ENCODE measurements at places on chromosomes 3 and 15.
A peak's percentile ranks its signal among the peaks of the same experiment; 100 is the strongest.

- DNase-seq = no peak
Observed at GRCh38 chr15:25554640-25555039, 115.8 kb upstream of the UBE3A start.

DNA sequence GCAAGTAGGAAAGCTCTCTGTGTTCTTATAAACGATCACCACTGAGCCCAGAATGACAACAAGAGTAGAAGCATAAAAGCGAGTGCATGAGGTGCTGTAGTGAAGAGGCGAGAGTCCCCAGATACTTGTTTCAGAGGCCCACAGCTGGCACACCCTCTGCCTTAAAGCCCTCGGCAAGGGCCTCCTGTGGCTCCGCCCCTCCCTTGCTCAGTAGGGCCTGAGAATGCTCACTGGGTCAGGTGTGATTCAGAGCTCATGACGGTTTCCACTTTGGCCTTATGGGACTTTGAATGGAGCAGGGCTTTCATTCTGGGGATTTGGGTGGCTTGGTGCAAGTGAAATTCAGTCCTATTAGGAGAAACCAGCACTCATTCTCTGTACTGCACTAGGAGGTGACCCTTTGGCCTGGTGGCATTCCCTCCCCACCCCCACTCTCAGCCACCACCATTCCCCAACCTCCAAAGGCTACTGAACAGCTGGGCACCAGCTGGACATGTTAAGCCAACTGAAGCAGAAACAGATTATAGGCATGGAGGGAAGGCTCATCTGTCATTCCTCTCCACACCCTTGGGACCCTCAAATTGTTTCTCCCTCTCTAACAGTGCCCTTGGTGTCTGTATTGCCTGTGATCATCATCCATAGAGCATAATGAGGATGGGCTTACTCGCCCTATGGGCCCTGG is 109.6 kb upstream of the CTDSPL start:
- DNase-seq = no peak

GRCh38 chr3:30199096-30199759 is 407.2 kb upstream of the TGFBR2 start:
- DNase-seq = no peak

DNA sequence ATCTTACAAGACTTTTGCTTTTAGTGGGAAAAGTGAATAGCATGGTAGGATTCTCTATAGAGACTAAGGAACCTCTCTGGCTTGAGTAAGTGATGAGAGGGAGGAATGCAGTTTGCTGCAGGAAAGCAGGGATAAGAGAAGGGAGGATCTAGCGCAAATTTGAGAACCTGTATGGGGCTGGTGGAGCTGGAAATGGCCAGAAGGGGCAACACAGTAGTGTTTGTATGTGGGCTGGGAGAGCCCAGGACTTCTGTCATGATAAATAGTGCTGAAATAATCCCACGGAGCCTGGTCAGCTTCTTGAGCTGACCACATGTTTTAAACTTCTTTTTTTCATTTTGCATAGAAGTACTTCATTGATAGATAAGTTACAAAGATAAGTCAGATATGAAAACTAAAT is 11.2 kb upstream of the SHC4 start:
- DNase-seq = no peak

GRCh38 chr3:172341482-172342059 is 106.7 kb downstream of the GHSR start:
- DNase-seq = no peak

DNA sequence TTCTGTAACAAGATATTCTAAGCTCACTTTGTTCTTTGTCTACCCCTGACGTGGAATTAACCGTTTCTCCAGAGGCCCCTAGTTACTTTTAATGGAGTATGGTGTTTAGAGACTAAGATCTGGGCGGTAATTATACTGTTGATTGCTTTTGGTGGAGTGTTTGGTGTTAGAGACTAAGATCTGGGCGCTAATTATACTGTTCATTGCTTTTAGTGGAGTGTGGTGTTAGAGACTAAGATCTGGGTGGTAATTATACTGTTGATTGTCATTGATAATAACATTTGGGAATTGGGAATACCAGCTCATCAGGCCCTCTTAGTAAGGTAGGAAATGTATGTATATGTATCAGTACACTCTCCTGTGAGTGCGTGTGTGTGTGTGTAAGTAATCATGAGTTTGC is 66.6 kb downstream of the LMLN start:
- no peak for DNase-seq

- DNase-seq = no peak
Observed at GRCh38 chr3:22315925-22316324, 564.9 kb upstream of the ZNF385D start.

DNA sequence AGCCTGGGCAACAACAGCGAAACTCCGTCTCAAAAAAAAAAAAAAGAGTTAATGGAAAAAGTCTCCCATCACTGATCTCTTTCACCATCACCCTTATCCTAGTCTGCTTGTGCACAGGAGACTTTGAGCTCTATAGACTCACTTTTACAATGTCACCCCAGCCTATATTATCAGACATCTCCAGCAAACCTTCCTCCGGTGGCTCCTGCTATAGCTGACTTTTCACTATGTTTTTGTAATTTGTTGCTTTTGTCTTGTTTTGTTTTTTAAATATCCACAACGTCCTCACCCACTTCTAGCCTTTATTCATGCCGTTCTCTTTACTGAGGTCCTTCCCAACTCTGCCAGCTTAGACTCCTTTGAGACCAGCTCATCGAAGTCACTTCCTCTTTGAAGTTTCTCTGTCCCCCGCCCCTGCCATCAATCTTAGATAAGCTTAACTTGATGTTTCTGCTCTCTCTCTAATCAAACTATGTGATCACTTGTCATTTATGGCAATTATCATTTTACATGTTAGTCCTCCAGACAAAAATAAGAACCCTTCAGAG is 82.7 kb upstream of the CHD2 start:
- no peak for DNase-seq

- DNase-seq = peak; percentile 43
Observed at GRCh38 chr3:146503461-146504202, 34.3 kb upstream of the PLSCR2 start.

DNA sequence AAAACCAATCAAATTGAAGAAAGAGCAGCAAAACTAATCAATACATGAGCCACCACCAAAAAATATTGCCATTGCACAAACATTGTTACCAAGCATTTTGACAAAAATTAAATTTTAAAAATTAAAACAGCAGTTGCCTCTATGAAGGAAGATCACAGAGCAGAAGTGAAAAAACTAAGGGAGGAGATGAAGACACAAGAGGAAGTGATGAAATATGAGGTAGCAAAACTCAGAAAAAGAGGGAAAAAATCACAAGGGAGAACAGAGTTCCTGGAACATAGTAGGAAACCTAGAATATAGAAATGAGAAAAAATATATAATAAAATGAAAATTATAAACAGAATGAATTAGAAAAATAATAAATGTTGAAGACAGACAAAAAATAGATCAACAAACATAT is 7.3 kb upstream of the SERPINI2 start:
- DNase-seq = no peak

DNA sequence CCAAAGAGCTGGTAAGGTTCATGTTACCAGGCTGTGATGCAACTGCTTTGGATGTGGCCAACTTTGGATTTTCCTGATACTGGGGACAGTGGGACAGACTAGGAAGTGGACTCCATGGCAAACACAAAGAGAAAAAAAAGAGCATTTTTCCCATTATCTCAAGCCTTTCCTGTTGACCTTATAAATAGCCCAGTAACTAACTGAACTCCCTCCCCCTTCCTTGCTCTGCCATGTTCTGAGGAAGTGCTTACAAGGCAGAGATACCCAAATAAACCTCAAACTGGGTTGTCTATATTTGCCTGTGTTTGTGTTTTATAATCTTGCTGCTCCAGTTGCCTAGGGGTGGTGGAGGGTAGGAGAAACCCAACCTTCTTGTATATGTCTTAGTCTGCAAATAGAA is 27.3 kb upstream of the SLC9A9 start:
- no peak for DNase-seq

Data from T1000 (cell line).